Fibroblast of skin of left biceps (primary cell): ENCODE measurements at places on chromosomes 12 and 14.

GRCh38 chr12:49929581-49929980 is 21.0 kb upstream of the AQP2 start:
- DNase-seq = no peak

GRCh38 chr14:94946244-94946643 is 176.3 kb upstream of the GSC start:
- DNase-seq = no peak

DNA sequence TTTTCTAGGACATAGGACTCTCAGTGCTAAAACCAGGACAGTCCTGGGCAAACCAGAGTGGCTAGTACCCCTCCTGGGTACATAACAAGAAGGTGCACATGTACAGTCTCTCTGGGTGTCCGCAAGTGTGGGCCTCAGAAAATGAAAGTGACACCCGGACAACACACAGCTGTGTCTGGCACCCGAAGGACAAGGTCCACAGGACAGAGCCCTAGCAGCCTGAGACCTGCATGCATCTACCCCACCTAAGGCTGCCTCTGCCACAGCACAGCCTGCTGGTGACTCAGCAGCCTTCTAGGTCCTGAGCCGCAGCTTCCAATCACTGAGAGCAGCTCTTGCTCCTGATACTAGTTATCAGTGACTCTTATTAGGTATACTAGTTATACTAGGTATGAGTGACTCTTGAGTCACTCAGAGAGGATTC is 784.1 kb upstream of the TBX3 start:
- no peak for DNase-seq

- no peak for DNase-seq
These were observed at the start of gene LGALS3 for GRCh38 chr14:55129086-55129427. Gene LGALS3 (plus strand): TSS chr14:55129252. CDS start chr14:55137374, 8,122 bp downstream.

- DNase-seq = no peak
These were observed 78.0 kb downstream of the B4GALNT3 start for GRCh38 chr12:537772-538171.

DNA sequence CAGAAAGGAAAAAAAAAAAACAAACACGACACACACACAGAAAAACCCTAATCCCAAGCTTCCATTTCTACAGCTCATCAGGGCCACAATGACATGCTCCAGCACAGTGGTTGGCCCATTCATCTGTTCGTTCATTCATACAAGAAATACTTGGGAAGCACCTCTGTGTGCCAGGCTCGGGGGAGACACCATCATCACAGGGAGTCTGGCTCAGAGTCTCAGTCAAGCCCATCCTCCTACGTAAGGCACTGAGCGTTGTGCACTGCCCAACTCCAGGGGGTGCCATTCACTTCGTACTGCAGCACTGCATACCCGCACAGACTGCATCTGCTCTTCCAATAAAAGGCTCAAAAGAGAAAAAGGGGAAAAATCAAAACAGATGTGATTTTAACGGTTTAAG is 15.3 kb downstream of the VPS37B start:
- DNase-seq = no peak

- no peak for DNase-seq
These were observed 47.6 kb upstream of the PPP1CC start for GRCh38 chr12:110790301-110790700.

- DNase-seq = no peak
These were observed 275.7 kb downstream of the ITPR2 start for GRCh38 chr12:26557326-26557725.

DNA sequence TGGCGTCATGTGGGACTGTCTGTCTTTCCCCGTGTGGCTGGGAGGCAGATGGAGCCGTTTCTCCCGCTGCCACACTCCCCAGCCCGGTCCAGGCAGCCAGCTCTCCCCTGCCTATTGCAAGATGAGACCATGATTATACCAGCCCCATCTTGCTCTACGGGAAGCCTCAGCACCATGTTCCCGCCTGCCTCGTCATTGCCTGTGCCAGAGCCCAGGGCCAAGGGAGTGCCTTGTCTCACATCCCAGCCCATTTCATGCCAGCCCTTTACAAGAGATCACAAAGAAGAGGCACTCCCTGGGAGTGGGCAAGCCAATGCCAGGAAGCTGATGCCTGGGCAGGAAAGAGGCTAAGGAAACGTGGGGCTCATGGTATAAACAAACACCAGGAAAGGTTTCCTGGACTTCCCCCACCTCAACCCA is 23.9 kb downstream of the GPR68 start:
- DNase-seq = no peak

GRCh38 chr12:128079446-128079845 is 187.5 kb upstream of the TMEM132C start:
- DNase-seq = no peak

DNA sequence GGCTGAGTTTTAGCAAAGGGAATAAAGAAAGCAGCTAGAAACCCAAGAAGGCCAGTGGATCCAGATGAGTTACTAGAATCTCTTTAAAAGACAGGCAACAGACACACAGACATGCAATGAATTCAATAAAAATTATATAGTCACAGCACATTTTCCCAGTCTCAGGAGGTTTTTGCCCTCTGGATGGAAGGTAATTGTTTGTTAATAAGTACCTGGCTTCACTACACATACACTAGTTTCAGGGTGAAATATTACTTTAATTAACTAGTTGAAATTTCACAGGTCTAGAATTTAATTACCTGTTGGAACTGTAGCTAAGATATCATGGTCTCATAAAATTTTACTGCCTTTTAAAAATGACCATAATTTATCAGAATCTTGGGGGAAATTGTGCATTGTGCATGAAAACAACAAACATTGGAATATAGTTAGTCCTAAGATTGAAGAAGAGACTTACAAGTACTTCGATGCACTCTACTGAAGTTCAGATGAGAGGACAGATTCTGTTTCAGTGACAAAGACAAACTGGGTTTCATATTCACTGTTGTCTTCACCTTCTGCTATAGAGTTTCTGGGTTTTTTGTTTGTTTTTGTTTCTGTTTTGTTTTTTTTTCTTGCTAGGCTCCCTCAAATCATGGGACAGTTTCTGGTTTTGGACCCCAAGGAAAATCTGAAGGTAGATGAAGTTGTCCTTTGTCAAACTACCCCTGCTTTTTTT is 277.0 kb upstream of the GARIN6 start:
- DNase-seq = no peak

- no peak for DNase-seq
These were observed 1.4 kb downstream of the SLC25A21 start for GRCh38 chr14:37170993-37171392.

DNA sequence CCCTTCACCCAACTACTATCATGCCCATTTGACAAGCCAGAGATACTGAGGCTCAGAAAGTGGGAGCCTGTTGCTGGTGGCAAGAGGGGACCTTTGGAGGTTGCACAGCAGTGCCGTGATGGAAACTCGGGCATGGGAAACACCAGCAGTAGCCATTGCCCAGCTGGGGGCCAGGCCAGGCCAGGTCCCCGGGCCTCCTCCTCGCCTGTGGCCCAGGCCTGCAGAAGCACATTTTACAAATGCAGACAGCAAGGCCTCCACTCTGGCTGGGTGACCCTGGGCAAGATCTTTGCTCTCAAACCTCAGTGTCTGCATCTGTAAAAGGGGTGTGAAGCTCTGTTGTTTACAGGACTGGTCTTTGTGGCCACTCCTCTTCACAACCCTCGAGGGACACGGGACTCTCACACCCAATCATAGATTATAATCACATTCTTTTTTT is 4.5 kb upstream of the SH2B3 start:
- DNase-seq = no peak

DNA sequence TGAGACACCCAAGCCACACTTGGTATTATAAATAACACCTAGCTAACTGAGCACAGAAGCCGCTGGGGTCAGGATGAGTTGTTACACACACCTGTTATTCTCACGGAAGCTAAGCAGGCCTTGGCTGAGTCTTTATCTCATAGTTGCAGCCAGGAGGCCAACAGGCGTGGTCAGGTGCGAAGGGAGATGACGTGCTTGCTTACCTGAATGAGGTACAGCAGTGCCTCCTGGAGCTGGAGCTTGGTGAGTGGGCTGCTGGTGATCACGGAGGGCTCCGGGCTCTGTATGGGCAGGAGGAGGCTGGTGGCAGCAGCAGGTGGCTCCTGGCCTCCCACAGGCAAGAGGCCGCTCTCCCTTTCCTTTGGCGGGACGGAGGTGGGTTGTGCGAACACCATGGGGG is 30.4 kb upstream of the CACNA2D4 start:
- DNase-seq = no peak
